ENCODE measurements at places on chromosomes 12 and 14. TPM values are rescaled to one million over a fixed set of nuclear protein-coding genes. Genes with fewer than 3 reads are reported as not detected.
A peak's percentile ranks its signal among the peaks of the same experiment; 100 is the strongest.

Gene BBOF1
- 0.66 TPM for total RNA-seq

Gene PEBP1
- 184 TPM for total RNA-seq

Gene GPX2
- not detected for total RNA-seq

Gene PTPRQ
- total RNA-seq = 7.4 TPM

Gene CACNA1C
- not detected for total RNA-seq

Gene DENND5B
- 22.4 TPM for total RNA-seq

Gene RTN1
- 0.46 TPM for total RNA-seq

Gene GDF3
- total RNA-seq = not detected

Gene TPH2
- not detected for total RNA-seq

Gene CLEC4E
- total RNA-seq = not detected

Gene SYCP3
- total RNA-seq = 0.04 TPM

Gene MSI1
- 4.8 TPM for total RNA-seq

DNA sequence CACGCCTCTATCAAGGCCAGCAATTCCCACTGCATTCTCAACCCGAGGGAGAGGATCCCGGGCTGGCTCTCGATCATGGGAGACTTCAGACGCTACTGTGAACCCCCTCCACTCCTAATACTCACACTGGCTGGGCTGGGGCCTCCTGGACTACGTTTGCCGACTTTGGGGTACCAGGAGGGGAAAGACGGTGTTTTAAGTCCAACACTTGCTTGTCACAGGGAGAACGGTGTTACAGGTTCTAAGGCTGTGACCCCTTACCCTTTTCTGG lies 463 bp downstream of the NACA start:
- DNase-seq = no peak

DNA sequence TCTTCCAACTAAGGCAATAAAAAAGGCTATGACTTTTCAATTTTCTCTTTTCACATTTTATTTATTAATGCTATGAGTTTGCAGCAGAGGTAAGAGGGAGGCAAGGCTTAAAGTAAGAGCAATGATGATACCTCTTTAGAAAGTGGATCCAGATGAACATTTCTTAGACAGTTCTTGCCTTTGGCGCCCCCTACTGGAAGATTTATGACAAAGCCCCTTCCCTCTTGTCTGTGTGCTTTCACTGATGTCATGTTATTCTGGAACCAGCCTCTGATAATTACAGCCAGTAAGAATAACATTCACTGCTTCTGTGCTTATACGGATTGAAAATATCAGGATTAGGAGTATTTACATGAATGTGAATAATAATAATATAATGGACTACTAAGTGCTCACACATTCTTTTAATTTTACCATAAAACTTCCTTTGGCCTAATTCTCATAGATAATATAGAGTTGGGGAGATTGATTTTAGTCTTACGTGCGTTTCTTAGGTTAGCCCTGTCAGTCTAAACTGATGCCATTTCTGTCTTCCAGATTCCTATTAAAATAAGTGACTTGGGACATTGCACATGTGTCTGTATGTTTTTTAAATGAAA lies 1929.9 kb upstream of the SEL1L start:
- peak; percentile 84 for DNase-seq

DNA sequence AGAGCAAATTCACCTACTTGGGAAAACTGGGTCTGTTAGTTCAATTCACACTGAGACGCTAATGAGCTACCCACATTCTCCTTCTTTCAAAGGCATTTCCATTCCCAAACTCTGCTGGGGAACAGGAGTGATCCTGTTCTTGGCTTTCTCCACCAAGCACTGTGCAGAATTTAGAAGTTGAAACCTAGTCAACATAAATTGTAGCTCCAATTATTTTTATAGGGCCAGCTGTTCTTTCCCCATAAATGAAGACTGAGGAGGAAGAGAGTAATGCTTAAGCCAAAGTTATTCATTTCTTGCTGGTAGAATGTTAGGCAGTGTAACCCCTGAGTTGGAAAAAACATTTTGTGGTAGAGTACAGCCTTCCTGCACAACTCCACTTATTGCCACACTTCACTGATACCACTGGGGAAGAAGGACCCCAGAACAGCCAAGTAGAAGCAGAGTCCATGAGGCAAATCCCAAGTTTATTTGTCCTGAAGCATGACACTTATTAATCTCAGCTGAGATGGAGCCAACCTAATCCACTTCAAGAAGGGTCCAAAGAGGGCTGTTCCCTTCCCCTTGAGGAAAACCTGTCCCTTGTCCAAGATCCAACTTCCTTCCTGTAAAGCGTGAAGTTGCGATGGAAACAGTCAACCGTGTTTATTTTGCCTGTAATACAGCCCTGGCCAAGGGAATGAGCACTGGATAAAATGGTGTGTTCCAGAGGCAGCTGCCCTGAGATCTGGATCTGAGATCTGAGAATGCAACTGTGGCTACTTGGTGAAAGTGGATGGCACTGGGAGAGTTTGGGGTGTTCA lies 151.8 kb downstream of the TBX5 start:
- DNase-seq = no peak

DNA sequence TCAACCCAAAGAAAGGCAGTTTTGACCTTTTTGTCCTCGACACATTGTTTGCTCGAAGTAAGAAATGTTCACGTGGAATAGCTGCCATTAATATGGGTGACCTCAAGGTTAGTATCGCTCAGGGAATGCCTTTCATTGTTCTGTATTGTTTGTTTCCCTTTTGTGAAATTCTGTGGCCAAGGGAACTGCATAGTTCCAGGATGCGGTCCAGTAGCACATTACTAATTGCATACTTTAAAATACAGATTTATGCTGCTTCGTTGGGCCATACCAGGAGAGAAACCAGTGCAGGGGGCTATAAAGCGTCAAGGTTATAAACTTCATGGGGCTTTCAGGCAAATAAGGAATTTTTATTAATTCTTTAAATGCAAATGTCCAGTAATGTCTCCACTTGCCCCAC lies 73.3 kb upstream of the USP44 start:
- no peak for DNase-seq

DNA sequence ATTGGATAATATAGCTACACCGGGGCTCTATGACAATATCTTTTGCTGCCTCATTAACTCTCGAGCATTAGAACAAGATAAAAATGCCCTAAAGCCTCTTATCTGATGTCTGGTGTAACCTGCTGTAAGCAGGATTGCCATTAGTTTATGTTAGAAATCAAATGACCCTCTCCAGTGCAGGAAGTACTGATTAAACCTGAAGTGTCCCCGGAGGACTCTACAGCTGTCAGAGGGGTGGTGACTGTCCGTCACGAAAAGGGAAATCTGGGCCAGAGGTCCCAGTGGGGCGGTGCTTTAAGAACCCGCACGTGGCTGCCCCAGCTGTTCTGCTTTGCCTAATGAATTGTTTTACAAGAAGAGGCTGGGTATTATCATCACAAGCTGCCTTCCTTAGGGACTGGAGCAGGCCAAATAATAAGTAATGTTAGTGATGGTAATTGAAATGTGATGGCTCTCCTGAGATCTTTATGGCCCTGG lies 55.7 kb downstream of the LIN52 start:
- peak; percentile 86 for DNase-seq

DNA sequence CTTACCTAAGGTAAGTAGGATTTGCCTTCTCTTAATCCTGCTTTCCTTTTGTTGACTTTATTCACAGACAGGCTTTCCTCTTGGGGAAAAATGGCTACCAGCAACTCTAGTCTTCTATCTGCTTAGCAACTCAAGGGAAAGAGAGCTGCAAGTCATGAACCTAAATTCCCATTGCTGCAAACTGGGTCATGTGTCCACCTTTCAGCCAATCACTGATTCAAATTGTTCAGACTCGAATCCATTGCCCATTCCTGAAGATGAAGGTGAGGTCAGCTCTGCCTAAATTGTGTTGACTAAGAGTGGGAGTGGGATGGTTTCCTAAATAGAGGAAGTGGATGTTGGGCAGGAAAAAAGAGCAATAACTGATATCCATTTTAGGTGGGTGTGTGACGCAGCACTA lies 7.7 kb downstream of the FBXW8 start:
- no peak for DNase-seq

DNA sequence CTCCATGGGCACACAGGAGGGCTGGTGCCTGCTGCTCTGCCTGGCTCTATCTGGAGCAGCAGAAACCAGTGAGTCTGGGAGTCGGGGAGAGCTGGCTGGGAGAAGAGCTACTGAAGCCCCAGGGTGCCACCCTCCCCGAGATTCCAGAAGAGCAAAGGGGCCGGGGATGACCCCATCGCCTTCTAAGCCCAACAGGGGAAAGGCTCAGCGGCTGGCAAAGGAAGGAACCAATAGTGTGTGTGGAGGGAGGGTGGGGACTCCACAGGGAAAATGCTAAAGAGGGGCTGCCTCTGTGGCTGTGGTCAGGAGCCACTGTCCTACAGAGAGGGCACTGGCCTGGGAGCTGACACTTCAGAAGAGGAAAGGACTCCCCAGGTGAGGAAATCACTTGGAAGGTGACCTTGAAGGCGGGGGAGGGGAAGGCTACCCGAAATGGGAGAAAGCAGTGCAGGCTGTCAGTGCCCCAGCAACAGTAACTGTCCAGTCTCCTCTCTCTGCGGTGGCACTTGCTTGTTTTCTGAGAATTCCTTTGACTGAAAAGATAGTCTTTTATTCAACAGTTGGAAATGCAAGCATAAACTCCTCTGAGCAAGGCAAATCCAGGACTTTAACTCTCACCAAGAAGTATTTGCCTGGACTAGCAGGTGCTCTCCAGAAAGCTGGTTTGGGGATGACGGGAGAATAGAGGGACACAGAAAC lies 552 bp downstream of the TAPBPL start:
- DNase-seq = peak; percentile 39

- DNase-seq = no peak
These were observed 49.4 kb downstream of the LRRC9 start for GRCh38 chr14:59969319-59969718.

- DNase-seq = no peak
These were observed 16.4 kb downstream of the PAPLN start for GRCh38 chr14:73253721-73254120.

- DNase-seq = no peak
These were observed 29.2 kb downstream of the BTBD7 start for GRCh38 chr14:93303659-93304058.

- DNase-seq = no peak
These were observed 48.5 kb downstream of the PHLDA1 start for GRCh38 chr12:75982979-75983660.

- no peak for DNase-seq
These were observed 63.8 kb downstream of the PTGER2 start for GRCh38 chr14:52377940-52378339.

GRCh38 chr14:45123271-45123670 lies 11.0 kb downstream of the FKBP3 start:
- no peak for DNase-seq

DNA sequence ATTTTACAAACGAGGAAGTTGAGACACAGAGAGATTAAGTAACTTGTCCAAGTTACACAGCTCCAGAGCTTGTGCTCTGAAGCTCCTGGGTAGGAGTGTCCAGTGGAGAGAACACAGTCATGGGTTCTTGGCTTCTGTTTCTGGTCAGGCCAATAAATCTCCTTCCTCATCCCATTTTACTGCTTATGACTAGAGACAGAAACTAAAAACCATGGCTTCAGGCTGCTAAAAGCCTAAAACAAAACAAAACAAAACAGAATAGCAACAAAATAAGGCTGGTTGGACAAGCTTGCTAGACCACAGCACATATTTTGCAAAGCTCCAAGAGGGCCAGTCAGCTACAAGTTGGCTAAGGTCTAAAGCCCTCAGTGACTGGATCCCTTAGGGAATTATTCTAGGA lies 49.8 kb downstream of the PTGER2 start:
- no peak for DNase-seq

DNA sequence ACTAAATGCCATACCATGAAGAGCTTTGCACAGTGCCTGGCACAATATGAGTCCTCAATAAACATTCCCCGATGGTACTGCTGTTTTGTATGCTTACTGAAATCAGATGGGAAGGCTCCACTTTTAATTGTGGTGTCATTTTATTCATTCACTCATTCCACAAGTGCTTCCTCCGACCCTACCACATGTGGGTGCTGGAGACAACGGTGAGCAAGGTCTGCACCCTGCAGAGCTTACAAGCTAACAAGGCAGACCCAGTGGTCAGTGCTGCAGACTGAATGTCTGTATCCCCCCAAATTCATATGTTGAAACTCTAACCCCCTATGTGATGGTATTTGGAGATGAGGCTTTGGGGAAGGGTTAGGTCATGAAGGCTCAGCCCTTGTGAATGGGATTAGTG lies 48.3 kb downstream of the RFX4 start:
- DNase-seq = no peak

- DNase-seq = no peak
These were observed 266.7 kb downstream of the TMTC2 start for GRCh38 chr12:82953397-82953796.

- DNase-seq = no peak
These were observed 2.5 kb downstream of the RIMBP2 start for GRCh38 chr12:130713581-130713991.
